ENCODE measurements at places on chromosomes 1 and 21.
A peak's percentile ranks its signal among the peaks of the same experiment; 100 is the strongest.

DNA sequence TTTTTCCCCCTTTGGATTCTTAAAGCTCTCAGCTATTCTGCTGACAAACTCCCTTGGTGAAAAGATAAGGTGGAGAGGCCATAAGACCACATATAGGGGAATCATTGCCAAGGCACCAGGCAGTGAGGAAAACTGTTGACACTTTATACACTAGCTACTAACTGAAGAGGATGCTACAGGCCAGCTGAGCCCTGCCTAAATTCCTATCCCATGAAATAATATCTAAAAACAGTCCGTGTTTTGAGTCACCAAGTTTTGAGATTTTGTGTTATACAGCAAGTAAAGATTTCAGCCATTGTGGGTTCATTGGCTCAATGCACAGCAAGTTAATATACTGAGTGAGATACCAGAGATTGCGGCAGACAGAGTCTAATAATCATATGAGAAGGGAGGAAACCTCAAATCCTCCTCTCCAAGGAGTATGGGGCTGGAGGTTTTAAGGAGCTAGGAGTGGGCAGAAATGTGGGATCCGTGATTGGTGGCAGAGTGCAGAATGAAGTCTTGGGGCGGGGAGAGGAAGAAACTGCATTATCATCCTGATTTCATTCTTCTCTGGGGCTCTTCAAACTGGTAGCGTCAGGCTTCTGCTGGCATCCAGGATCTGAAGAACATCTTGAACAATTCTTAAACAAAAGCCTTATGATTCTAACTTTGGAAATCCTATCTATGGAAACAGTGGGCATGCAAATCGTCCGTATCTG lies 9.2 kb downstream of the CLDN8 start:
- DNase-seq, result no peak

DNA sequence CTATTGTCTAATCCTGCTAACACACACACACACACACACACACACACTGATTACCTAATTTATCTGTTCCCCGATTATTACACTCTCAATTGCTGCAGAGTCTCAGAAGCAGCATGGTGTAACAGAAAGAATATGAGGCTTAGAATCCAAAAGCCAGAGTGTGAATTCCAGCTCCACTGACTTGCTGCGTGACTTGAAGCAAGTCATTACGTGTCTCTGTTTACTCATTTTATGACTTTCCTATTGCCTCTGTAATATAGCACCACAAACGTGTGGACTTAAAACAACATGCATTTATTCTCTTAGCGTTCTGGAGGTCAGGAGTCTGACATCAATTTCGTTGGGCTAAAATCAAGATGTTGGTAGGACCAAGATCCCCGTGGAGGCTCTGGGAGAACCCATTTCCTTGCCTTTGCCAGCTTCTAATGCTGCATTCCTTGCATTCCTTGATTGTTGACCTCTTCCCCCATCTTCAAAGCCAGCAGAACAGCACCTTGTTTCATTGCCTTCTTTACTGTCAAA lies 55.9 kb upstream of the ATP5PO start:
- no peak for DNase-seq

GRCh38 chr1:46246548-46247435 lies 771 bp upstream of the RAD54L start:
- DNase-seq, result peak; percentile 50

DNA sequence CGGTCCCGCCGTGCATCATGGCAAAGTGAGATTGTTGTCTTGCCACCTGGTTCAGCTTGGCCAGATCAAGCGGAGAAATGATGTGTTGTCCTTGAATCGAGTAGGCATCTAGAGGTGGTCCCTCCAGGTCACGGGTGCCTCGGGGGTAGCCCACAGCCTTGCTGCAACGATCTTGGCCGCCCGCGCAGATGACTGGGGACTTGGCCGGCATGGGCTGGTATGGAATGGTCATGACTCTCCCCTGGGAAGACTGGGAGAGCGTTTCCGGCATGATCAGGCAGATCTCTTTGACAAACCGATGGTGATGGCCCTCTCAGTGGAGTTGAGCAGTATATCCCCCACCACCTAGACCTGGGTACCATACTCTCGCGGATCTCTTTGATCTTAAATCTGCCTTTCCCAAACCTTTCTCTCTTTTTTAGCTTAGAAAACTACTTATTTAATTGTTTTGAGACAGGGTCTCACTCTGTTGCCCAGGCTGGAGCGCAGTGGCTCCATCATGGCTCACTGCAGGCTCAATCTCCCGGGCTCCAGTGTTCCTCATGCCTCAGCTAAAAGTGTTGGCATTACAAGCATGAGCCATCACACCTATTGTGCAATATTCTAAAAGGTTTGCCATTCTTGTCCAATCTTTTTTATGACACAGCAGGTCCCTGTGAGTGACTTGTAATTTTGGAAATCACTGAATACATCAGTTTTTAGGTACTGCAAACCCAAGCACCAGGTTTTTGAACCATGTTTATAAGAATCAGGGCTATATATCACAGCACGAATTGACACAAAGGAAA lies 9.4 kb upstream of the ELAPOR1 start:
- no peak for DNase-seq

DNA sequence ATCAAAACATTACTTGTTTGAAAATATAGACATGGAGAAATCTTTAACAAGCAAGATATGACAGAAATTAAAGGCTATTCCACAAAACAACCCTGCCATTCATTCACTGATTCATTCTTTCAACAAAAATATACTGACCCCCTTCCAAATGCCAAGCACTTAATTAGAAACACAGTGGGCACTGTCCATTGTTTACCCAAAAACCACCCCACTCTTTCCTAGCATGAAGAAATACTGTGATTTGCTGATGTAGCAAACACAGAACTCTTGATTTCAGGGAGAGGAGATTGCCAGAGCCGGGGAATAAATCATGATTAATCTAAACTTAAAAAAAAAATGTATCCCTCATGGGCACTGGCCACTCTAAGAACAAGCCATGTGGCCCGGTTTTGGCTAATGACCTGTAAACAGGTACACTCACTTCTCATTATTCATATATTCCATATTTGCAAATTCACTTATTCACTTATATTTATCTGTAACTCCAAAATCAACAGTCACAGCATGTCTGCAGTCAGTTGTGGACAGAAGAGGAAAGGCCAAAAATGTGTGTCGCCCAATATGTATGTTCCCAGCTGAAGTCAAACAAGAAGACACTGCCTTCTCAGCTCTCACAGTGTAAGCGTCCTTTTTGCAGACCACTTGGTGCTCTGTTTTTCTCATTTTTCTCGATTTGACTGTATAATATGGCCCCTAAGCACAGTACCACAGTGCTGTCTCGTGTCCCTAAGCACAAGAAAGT lies 133.1 kb downstream of the SMYD3 start:
- no peak for DNase-seq

- DNase-seq, result no peak
These were observed 29.5 kb downstream of the CAPN2 start for GRCh38 chr1:223741861-223742260.

DNA sequence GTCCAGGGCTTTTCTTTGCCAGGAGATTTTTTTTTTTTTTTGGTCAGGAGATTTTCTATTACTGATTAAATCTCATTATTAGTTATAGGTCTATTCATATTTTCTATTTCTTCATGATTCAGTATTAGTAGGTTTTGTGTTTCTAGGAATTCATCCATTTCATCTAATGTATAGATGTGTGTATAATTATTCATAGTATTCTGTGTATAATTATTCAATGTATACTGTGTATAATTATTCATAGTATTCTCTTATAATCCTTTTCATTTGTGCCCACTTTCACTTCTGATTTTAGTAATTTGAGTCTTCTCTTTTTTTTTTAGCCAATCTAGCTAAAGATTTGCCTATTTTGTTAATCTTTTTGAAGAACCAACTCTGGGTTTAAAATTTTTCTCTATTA lies 12.3 kb upstream of the PNRC2 start:
- no peak for DNase-seq

- no peak for DNase-seq
These were observed 144.0 kb downstream of the KIF26B start for GRCh38 chr1:245298781-245299180.

DNA sequence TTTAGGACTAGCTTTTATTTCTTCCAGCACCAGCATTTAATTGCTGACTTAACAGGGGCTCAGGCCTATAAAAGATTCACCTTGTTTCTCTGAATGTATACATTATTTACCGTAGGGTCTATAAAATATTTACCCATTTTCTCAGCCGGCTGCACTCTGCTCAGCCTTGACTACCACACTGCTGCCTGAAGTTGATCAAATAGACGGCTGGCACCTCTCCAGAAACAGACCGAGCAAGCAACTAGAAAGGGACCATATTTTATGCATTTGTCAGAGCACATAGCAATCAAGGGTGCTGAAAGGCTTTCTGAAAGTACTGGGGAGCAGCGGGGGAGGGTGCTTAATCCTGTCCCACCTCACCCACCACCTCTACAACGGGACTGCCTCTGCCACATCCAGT lies 64.7 kb upstream of the FGGY start:
- no peak for DNase-seq

DNA sequence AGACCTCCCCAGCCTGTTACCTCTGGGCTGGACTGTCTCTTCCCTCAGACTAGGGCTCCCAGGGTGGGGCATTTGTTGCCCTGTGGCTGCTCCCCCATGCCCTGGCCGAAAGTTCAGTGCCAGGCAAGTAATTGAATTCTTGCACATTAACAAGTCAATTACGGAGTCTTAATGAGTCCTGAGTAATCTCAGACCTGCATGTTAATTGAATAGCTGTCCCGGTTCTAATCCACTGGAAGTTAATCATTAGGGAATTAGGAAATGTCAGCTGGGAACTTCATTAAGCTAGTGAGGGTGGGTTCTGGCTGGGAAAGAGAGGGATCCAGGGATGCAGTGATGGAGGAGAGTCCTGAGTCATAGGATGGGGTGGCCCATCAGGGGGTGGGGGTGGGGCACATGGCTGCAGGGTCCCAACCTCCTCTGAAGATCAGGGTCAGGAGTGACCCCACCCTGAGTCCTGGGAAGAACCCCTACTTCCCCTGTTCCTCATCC lies 47.1 kb upstream of the CSF3R start:
- no peak for DNase-seq

DNA sequence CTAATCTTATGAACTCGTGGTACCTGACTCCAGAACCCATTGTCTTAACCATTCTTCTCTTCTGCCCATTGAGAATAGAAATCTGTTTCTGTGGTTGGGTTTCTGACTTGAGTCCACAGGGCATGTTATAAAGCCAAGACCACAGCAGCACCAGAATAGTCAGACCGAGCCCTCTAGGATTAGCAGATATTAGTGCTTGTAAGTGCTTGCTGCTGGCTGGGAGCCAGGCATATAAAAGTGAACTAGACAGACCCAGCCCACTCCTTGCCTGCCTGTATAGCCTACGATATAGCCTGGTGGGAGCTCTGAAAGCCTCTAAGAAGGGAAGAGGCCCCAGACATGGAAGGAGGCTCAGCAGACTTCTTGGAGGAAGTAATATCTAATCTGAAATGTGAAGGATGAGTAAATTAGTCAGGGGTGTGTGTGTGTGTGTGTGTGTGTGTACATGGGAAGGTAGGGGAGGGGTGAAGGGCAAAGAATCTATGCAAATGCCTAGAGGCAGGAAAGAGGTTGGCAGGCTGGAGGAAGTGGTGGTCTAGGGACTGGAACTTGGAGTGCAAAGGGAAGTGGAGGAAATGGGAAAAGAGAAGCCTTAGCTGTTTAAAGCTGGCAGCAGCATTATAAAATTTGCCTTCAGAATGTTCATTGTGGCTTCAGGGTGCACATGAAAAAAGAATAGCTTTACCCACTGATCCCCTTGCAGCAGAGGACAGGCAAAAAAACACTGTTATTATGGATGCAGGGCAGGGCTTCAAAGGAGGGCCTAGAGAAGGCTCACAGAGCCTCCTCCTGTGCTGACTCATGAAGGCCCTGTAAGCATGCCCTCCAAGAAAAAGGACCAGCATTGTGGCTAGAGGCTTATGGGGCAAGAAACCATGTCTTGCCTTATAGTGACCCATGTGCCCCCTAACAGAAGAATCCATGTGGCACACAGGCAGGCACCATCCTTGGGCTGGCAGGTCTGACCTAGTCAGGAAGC lies 169.2 kb downstream of the LMX1A start:
- peak; percentile 32 for DNase-seq

GRCh38 chr1:108591466-108591865 lies 31.6 kb downstream of the EEIG2 start:
- DNase-seq, result no peak

DNA sequence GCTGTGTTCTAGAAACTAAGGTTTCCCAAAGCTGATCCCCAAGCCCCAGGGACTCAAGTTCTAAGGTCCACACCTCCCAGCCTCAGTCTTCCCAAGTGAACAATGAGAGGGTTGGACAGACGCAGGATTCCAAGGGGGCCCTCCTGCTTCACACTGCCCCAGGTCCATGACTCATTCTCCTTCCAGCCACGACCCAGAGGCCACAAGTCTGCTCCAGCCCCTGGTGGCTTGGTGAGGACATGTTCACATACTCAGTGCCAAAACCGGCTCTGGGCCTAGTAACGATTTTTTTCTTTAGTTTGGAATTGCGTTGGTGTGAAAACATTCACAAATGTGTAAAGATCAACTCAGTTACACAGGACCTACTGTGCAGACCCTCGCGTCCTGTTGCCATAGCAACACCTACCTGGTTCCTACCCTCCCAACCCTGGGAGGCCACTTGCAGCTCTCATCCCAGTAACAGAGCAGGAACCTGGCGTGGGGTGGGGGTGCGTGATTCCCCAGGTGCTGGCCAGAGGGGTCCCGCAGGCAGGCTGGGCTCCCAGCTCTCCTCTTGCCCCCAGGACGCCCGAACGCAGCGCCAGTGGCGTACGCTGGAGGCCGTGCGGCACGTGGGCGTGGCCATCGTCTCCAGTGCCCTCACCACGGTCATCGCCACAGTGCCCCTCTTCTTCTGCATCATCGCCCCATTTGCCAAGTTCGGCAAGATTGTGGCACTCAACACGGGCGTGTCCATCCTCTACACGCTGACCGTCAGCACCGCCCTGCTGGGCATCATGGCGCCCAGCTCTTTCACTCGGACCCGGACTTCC lies 57.0 kb downstream of the DISP3 start:
- no peak for DNase-seq

DNA sequence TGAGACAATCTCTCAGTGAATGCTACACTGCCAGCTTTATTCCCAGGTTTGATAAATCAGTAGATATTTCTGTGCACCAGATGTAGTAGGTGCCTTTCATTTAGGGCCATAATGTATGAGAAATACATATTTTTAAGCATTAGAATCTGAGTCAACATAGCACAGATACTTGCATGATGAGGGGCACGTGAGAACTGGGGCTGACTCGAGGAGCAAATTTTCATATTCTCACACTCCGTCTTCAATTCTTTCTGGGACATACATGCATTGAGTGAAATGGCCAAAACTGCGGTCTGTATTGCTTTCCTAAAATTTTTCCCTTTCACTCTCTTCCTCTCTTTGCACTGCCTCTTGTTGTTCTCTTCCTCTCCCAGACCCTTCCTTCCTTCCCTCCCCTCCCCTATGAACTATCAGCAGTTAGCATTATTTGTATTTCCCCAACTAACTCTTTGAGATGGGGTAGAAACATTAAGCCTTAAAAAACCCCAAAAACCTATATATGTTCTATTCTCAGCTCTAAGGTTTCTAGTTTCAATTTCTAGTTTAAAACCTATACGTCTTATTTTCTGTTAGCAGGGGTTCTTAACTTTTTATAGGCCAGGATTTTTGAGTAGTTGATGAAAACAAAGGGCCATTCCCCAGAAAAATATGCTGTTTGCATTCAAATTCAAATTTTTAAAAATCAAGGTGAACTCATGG lies 289.1 kb downstream of the PTBP2 start:
- no peak for DNase-seq

GRCh38 chr1:91924146-91924545 lies 25.1 kb upstream of the BRDT start:
- no peak for DNase-seq
